NCI-H460 (cell line): ENCODE measurements at places on chromosomes 6 and 20.

GRCh38 chr6:130407032-130407431, 41.2 kb downstream of the TMEM200A start:
- no peak for DNase-seq

DNA sequence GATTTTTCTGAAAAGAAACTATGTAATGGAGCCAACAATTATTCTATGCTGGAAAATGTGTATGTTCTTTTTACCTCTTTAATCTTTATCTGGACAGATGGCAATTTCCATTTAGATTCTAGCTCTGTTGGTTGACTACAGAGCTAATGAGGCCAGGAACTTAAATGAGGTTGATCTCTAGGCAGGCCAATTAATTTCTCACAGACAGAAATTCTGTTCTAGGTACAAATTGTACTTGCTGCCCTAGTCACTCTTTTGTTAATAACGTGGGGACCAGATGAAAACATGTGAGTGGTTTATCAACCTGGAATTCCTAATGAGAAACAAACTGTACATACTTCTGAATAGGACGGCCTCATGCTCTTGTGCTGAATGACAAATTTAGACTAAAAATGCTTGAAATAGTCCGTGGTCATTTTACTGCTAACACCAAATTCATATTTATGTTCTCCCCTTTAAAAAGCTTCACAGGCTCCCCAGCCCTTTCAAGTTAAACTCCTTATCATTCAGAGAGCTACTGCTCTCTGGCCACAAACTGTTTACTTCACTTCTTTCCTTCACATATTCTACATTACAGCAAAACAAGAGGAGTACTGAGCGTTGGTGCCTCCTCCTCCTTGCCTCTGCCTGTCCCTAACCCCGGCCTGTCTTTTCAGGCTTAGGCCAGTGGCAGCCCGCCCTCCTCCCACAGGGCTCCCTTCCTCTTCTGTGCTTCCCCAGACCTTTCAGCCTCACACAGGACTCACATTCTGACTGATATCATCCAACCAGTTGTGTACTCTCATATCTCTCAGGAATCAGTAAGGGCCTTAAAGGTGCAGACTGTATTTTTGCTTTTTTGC, 41.4 kb downstream of the DTNBP1 start:
- no peak for DNase-seq

GRCh38 chr20:62214067-62214466, 6.0 kb downstream of the HRH3 start:
- DNase-seq: no peak

DNA sequence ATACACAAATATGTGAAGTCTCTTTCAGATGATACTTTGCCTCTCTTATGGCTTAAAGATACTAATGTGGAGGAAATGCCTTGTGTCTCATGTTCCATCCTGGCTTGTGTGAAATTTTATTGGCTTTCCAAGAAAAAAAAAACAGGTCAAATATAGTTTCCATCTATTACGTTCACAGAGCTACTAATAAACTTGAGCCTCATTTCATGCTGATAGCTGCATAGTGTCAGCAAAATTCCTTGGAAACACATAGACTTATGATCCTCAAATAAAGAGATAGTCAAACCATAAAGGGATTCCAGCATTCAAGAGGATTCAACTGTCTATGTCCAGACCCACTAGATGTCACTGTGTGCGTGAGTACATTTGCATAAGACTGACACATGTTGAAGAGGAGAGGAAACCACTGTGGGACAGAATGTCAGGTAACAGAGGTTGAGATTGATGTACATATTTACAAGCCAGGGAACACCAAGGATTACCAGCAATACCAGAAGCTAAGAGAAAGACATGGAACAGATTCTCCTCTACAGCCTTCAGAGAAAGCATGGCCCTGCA, 266.6 kb downstream of the COL12A1 start:
- DNase-seq: no peak

- DNase-seq: no peak
These were observed 890.3 kb downstream of the C6orf118 start for GRCh38 chr6:164419099-164419498.

DNA sequence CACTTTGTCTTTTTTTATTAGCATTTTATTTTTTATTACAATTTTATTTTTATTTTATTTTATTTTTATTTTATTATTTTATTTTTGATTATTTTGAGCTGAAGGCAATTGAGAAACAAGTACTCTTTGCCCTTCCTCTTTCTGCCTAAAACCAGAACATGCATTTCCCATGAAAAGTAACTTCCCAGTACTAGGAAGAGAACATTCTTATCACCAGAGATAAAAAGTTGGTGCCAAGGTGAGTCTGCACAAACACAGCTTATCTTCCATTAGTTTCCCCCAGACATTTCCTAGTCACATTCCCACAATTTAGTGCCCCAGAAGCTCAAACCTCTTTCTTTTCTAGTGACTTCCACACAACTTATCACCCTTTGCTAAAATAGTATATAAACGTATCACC, 84.8 kb downstream of the CD24 start:
- DNase-seq: no peak

DNA sequence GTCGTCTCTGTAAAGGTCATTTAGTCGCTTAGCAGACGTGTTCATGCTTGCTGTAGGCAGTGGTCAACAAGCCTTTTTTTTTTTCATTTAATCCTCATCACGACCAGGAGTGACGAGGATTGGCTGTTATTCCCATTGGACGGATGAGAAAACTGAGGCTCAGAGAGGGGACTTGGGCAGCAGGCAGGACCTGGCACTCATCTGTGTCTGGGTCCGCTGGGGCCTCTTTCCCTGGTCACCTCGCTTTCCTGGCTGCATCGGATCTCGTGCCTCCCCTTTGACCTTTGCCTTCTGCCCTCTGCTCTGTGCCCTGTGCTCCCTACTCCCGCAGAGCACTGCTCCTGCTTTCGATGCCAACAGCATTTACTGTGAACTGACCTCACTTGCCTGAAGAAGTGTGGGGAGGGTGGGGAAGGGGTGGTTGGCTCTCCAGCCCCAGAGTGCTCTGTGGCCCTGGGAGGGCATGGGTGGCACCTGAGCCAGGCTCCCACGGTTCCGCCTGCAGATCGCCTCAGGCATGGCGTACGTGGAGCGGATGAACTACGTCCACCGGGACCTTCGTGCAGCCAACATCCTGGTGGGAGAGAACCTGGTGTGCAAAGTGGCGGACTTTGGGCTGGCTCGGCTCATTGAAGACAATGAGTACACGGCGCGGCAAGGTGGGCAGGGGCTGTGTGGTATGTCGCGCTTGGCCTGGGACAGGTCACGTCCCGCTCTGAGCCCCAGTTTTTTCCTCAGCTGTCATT, 56.2 kb downstream of the SRC start:
- DNase-seq: no peak

DNA sequence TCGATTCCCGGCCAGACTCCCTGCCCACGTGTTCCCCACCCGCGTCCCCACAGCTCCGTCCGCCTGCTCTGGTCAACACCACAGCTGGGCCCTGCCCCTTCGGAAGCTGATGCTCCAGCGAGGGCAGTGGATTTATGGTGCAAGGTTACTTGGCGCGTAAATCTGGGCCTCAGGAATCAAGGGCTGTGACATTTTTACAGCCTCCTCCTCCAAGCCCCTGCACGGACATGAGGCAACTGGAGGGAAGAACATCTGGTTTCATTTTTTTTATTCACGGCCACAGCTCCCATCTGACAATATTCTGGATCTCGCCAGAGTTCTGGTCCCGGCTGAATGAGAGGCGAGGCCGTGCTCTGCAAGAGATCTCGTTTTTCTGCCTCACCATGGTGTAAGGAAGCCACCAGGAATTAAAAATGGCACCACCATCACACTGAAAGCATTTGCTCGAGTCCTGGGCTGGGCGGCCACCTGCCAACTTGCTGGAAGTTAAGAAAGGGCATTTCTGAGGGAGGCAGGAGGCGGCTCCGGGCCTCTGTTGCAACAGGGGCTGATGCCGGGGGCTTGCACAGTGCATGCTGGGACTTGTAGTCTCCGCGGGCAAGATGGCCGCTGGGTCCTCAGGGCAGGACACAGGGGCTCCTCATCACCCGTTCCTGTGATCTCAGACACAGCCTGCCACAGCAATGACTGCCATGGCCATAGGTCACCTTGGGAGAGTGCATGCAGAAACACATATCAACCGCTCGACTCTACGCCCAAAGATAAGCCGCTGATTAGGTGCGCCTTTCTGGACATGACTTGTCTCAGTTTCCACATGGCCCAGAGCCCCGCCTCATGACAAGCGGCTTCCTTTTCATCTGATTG, 148.5 kb downstream of the LY86 start:
- no peak for DNase-seq

DNA sequence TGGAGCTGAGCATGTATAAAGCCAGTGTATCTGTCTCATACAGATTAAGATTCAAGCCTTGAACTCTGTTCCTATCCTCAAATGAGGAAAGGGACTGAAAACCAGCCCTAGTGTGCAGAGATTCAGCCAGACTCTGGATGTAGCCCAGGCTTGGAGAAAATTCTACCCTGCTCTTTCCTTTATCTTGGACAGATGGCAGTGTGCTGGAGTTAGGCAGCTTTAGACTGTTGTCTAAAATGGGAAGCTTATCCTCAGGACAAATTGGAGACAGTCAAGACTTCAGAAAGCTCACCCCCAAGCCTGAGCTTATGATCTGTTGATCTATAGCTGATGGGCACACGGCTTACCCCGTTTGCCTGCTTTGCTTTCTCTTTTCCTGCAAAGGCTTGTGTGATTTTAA, 1057.6 kb downstream of the KIF16B start:
- DNase-seq: no peak

DNA sequence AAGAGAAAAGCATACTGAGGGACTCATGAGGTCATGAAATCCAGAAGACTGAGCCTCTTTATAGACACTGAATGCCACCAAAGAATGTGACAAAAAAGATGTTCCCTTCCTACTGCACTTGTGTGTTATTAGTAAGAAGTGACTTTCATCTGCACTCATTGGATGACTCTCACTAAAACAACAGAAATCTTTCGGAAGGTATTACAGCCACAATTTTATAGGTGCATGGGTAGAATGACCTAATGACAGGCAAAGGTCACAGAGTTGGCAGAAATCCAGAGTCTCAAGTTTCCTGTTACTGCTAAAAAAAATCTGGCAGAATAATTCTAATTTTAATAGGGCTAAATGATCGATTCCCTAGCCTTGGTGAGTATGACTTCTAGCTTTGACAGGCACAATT, 13.3 kb downstream of the PKHD1 start:
- DNase-seq: no peak

DNA sequence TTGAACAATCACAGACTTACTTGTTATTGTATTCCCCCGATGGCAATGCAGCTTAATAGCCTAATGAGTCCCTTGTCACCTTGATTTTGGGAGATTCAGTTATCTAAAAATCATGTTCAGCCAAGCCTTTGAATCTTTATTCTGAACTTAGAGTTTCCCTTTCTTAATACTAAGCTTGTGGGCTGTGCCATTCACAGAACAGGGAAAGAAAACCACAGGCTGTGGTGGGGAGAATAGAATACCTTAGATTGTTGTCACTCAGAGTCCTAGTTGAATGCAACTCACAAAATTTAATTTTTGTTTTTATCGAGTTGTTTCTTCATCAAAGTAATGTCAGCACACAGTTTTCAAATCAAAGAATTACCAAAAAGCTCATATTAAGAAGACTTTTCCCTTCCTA, 37.4 kb downstream of the RFPL4B start:
- no peak for DNase-seq

DNA sequence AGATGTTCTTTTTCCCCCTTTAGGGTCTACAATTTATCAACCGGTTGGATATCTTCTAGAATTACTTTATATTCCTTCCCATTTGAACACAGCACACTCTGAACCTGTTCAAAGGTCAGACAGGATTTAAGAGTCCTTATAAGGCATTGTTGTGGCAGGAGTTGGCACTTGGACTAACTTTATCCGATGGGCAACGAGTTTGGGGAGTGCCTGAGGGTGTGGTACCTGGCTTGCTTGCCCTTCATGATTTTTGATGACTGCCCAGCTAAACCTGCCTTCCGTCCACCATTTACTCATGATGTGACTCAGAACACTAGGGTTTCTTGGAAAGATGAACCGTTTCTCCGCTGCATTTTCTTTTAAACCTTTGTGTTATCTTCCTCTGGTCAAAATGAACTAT, 285.2 kb downstream of the FOXC1 start:
- no peak for DNase-seq
